ENCODE measurements at places on chromosomes 12 and 14.

DNA sequence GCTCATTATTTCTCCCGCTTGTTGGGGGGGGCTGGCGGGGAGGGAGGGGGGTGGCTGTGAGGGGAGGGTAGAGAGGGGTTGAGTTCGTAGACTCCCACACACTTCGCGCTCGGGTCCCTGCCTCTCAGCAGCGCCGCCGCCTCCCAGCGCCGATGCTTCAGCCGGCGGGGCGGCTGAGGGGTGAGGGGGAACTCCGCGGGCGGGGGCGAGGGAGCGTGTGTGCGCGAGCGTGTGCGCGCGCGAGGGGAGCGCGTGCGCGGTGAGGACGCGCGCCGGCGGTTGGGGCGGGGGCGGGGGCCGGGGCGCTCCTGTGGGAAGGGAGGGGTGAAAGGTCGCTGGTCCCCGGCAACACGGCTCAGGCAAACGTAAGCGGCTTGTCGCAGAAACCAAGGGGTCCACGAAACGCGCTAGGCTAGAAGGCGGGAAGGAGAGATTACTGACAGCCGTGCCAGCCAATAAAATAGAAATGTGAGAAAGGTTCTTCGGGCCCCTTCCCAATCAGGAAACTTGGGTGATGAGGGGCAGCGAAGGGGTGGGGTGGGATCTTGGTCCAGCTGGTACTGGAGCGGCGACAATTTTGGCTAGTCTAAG, 343 bp upstream of the NOVA1 start:
- DNase-seq = peak; percentile 89

- no peak for DNase-seq
Measured at GRCh38 chr12:108033090-108033489, 96.0 kb upstream of the WSCD2 start.

GRCh38 chr12:74111688-74112360, 425.8 kb upstream of the ATXN7L3B start:
- DNase-seq = no peak

DNA sequence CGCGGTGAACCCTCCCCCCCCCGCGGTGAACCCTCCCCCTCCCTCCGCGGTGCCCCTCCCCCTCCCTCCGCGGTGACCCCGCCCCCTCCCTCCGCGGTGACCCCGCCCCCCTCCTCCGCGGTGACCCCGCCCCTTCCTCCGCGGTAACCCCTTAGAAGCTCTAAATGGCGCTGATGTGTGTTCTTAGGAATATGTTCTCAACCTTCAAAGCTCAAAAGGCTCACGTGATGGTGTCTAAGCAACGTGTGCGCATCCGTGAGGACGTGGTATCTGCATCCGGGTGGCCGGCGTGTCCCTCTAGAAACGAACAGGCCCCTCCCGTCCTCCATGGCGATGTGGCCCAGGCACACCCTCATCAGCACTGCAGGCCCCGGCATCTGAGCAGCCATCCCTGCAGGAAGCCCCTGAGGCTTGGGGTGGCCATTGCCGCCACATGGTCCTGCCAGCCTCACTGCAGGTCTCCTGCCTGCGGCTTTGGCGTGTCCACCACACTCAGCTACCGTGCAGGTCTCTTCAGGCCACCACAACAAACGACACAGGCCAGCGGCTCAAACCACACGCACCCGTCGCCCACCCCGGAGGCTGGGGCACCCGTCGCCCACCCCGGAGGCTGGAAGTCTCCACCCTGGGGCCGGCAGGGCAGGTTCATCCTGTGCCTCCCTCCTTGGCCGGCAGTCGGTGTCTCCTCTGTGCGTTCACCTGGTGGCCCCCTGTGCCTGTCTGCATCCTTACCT, 14.5 kb upstream of the FBRSL1 start:
- no peak for DNase-seq

- DNase-seq = no peak
Measured at GRCh38 chr14:101774814-101775213, 13.3 kb downstream of the PPP2R5C start.

GRCh38 chr12:16165506-16165905, 112.0 kb downstream of the SLC15A5 start:
- DNase-seq = peak; percentile 74

DNA sequence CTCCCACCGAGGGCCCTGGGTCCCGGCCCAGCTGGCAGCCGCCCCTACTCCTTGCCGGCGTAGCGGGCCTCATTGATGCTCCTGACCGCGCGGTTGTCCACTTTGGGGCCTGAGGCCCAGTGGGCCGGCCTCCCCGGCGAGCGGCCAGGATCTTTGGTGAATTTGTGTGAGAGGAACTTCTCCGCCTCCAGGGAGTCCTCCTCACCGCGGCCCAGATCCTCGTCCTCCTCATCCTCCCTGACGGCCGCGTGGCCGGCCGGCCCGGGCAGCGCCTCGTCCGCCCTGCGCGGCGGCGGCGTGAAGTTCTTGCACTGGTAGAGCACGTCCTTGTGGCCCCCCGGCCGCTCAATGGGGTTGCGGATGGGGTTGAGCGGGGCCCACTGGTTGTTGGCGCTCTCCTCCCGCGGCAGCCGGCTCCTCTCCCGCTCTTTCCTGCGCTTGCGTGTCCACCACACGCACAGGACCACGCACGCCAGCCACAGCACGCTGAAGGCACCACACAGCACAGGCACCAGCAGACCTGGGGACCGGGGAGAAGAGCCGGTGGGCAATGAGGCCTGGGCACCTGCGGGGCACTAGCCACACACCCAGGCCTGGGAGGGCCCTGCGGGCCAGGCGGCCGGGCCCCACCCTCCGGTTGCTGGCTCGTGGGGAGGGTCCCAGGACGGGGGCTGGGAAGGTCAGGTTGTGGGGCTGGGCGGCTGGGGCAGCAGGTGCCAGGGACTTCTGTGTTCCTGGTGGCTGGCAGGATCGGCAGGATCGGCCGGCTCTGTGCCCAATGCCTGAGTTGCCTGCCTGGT, 25.7 kb downstream of the JAG2 start:
- DNase-seq = no peak

DNA sequence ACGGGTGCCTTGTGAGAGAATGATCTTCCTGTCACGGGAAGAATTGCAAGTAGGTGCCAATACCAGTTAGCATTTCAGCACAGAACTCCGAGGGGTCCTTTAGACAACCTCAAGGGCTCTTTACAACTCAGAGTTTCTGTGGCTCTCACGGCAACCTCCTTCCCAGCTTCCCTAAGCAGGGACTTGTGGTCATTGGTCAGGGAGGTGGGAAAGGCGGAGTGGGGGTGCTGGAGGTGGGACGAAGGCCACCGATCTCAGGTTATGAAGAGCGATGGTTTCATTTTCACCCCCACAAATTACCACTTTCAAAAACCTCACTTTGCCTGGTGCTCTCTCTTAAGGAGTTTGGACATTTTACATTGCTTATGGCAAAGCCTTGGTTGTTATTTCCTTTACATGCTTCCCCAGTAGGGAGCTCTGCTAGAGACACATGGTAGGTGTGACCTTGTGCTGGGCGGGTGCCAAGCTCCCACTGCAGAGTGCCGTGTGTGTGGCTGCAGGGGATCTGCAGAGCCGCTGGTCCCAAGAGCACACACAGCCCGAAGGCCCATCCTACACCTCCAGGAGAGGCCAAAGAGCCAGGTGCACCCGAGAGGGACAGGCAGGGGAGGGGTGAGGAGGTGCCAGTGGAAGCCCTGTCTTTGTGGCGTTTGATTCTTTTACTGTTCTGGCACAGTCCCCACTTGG, 21.4 kb downstream of the BCL2L14 start:
- no peak for DNase-seq

- DNase-seq = no peak
Measured at GRCh38 chr12:108403952-108404351, 64.8 kb upstream of the CMKLR1 start.

DNA sequence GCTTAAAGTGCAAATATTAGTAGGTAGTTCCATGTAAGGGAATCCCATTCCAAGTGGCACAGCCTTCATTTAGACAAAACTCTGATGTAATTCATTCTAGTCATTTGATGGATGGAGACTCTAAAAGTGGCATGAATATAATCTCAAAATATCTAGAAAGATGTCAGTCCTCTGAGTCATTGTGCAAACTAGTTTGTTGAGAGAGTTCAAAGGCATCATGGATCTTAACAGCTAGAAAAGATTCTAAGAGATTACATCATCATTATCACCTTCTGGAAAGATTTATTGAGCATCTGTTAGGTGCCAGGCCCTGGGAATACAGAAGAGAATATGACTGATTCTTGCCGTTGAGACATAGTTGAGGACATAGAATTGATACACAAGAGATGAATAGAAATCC, 30.7 kb downstream of the CRADD start:
- DNase-seq = no peak

DNA sequence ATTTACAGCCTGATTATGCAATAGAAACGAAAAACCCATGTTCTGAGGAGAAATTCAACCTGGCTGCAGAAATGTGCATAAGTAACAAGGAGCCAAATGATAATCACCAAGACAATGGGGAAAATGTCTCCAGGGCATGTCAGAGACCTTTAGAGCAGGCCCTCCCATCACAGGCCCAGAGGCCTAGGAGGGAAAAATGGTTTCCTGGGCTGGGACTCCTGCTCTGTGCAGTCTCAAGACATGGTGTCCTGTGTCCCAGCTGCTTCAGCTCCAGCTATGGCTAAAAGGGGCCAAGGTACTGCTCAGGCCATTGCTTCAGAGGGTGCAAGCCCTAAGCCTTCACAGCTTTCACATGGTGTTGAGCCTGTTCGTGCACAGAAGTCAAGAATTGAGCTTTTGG, 156.0 kb downstream of the SLC35F4 start:
- no peak for DNase-seq

DNA sequence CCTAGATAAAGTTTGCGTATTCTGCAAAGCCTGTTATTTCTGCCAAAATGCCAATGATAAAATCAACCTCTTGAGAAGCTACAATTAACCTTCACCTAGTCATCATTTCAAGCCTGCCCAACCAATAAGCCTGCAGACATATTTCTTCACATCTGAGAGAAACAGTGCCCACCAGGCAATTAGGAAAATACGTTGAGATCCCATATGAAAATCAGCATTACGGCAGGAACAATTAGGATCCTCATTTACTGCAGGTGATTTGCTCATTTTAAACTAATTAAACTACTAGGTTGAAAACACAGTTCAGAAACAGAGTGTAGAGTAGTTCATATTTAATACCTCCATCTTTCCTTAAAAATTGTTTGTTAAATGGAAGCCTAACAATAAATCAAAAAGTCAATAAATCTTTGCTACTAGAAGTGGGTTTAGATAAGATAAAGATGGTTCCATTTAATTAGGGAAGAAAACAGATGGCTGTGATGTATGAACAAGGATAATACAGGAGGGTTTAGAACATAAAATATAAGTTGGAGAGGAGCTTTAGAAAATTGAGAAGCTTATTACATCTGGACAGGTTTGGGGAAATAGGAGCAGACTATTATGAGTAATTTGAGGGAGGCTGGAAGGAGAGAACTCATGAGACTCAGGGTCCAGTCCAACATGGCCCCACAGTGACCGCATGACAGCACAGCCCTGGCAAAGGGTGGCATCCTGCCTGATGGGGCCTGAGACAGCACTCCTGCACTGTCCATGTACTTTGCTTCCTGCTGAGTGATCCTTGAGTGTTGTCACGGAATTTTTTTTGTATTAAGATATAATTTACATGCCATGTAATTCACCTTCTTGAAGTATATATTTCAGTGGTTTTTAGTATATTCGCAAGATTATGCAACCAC, 26.9 kb upstream of the PYGL start:
- no peak for DNase-seq

- DNase-seq = no peak
Measured at GRCh38 chr12:46454981-46455380, 82.4 kb upstream of the SLC38A2 start.

DNA sequence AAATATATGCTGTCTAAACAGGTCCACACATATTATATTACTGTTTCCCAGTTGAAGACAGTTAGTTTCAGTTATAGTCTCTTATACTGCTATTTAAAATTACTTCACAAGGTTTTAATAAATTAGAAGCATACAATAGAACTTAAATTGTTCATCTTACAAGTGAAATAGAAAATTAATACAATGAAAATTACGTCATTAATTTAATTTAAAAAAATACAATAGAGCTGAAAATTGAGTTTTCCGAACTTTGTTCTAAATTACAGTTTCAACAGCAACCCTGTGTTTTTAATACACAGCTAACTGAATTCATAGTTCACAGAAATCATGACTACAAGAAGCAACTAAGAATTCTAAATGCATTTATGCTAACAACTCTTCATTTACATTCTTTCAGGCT, 525.7 kb upstream of the FOXG1 start:
- no peak for DNase-seq

DNA sequence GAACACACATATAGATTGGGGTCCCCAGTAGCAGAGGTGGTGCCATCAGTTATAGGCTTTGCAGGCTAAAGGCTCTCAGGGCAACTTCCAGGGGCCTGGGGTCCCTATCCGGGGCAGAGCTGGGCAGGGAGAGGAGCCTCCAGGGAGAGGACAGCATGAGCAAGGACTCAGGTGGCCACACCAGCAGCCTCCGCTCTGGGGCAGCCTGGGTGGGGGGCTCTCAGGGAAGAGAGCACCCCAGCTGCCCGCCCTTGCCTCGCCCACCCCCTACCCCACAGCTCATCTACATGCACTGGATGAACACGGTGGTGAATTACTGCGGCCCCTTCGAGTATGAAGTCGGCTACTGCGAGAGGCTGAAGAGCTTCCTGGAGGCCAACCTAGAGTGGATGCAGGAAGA, 14.0 kb downstream of the PLBD2 start:
- DNase-seq = no peak

DNA sequence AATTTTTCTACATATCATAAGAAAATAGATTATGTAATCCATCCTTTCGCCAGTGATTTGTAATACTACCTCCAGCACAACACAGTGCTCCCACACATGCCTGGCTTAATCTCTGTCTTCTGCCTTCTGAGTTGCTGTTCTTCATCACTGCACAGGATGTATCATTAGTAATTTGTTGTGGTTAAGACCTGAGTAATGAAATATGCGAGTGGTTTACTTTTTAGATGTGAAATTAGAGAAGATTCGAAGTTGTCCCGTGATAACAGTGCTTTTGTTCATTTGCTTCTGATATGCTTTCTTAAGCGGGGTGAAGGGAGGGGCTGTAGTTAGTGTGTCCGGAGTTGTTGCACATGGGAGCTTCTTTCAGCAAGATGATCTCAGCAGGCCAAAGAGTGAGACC, 18.1 kb downstream of the KRT85 start:
- no peak for DNase-seq

DNA sequence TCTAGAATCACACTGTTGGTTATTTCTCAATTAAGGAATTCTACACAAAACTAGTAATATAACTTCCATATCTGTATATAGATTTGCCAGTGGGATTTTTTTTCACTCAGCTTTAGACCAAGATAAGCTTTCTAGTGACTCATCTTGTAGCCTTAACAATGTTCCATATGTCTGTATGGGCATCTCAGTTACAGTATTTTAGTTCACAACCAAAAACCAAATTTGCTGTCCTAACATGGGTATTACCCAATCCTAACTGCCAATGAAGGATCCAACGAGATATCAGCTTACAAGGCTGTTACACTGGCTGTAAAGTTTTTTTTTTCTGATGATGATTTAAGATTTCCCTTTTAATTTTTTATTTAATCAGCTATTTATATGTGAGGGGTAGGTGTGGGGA, 31.5 kb upstream of the KRR1 start:
- DNase-seq = no peak

DNA sequence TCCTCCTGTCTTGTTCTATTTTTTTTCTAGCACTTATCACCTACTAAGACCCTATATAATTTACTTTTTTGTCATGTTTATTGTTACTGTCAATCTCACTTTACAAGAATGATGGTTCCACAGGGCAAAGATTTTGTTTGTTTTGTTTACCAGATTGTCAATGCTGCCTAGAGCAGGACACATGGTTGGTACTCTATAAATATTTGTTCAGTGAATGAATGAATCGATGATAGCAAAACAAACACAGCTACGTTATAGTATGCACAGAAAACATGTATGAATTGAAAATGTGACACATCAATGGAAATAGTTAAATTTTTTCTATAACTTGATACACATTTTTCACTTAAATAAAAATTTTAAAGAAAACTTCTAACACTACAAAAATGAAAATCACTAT, 67.1 kb upstream of the KRR1 start:
- DNase-seq = peak; percentile 16
